ENCODE measurements at places on chromosomes 2 and 18. TPM values are rescaled to one million over a fixed set of nuclear protein-coding genes. Genes with fewer than 3 reads are reported as not detected.

GRCh38 chr18:24782566-24782965 is 322.1 kb downstream of the HRH4 start:
- no peaks in the 10 kb centered on the region for H3K36me3 ChIP-seq
- no peak for DNase-seq
- no peaks in the 10 kb centered on the region for H3K4me1 ChIP-seq

DNA sequence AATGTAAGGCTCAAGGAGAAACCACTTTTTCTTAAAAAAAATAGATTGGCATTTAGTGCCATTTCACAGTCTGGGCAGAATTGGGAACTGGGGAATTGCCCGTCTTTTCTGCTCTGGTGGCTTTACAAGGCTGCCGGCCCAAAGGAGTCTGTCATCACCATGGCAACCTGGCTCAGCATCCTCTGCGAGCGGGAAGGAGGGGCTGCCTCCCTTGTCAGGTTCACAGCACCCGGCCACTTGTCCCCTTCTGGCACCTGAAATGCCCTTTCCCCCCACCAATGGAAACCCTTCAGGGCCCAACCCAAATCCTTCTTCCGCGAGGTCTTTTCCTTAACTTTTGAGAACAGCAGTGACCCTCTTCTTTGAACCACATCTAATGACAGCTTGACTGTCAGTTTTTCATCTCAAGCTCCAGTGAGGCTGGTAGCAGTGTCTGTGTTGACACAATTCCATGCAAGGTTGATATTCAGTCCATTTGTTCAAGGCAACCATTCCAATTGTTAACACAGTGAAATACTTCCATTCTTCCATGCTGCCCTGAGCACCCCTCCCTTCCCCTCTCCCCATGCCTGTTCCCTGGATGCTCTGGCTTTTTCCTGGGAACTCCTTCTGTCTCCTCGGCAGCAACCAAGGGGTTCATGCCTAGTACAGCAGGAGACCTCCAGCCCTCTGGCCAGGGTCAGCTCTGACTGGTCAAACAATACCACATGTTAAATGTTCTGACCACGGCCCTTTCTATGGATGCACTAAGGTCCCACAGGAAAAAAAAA is 79.6 kb downstream of the DNER start:
- H3K27me3 ChIP-seq: no peaks in the 10 kb centered on the region
- no peak overlapping the region for H3K4me3 ChIP-seq
- H3K4me1 ChIP-seq: no peaks in the 10 kb centered on the region
- no peak for DNase-seq
- no peak overlapping the region for H3K27ac ChIP-seq
- H3K36me3 ChIP-seq: no peaks in the 10 kb centered on the region

- no peak overlapping the region for H3K4me3 ChIP-seq
- no peaks in the 10 kb centered on the region for H3K4me1 ChIP-seq
- no peak overlapping the region for H3K27ac ChIP-seq
- H3K36me3 ChIP-seq: no peaks in the 10 kb centered on the region
These were observed 186.4 kb upstream of the ZC3H15 start for GRCh38 chr2:186299610-186300009.

DNA sequence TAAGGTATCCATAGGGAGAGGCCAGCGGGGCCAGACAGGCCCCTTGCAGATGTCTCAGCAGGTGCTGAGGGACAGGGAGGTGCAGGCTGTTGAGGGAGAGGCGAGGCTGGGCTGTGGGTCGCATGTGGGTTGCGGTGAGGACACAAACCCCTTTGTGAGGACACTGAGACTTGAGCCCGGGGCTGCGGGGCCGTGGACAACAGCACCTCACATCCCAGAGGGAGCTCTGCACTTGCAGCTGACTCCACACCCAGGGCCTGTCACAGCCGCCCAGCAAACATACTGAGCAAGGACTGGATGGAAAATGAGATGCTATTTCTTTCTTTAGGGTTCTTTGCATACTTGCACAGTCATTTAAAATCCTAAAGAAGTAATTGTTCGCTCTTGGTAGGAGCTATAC is 95.3 kb upstream of the NFATC1 start:
- H3K4me1 ChIP-seq: no peaks in the 10 kb centered on the region
- no peaks in the 10 kb centered on the region for H3K27me3 ChIP-seq
- no peak overlapping the region for H3K4me3 ChIP-seq

Gene KIAA2012
- not detected for total RNA-seq

DNA sequence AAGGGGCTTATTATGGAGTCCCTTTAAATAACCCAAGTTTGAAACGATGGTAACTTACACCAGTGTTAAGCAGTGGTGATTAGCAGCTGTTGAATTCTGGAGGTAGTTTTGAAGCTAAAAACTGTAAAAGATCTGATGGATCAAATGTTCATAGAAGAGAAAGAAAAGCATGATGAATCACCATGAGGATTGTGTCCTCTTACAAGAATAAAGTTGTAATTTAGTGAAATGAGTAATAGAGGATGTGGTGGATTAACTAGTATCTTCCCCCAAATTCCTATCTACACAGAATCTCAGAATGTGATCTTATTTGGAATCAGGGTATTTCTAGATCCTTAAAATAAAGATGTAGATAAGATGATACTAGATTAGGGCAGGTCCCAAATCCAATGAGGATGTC is 1138.2 kb upstream of the TMEFF2 start:
- no peak for DNase-seq
- no peaks in the 10 kb centered on the region for H3K36me3 ChIP-seq
- no peaks in the 10 kb centered on the region for H3K27me3 ChIP-seq
- H3K4me3 ChIP-seq: no peak overlapping the region
- no peaks in the 10 kb centered on the region for H3K4me1 ChIP-seq

Gene SLC35F5
- 320 TPM for total RNA-seq

DNA sequence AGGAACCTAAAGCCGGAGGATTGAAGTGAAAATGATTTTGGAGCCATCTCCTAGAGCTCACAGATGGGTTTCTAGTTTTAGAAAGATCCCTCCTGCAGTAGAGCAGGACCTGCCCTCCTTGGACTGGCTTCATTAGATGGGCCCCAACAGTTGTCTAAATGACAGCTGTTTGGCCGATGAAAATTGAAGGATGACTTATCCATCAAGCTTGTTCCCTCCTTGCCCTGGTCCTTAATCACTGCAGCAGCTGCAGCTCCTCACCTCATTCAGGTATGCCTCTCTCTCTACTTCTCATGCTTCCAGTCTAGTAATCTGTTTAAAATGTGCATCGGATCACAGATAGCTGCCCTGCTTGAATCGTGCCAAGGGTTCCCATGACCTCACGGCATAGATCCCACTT is 677.6 kb downstream of the BCL11A start:
- no peak overlapping the region for H3K27ac ChIP-seq
- H3K4me1 ChIP-seq: no peaks in the 10 kb centered on the region
- H3K27me3 ChIP-seq: no peaks in the 10 kb centered on the region
- no peaks in the 10 kb centered on the region for H3K36me3 ChIP-seq
- no peak for DNase-seq
- H3K4me3 ChIP-seq: no peak overlapping the region

Gene SELENOI
- 25.3 TPM for total RNA-seq

DNA sequence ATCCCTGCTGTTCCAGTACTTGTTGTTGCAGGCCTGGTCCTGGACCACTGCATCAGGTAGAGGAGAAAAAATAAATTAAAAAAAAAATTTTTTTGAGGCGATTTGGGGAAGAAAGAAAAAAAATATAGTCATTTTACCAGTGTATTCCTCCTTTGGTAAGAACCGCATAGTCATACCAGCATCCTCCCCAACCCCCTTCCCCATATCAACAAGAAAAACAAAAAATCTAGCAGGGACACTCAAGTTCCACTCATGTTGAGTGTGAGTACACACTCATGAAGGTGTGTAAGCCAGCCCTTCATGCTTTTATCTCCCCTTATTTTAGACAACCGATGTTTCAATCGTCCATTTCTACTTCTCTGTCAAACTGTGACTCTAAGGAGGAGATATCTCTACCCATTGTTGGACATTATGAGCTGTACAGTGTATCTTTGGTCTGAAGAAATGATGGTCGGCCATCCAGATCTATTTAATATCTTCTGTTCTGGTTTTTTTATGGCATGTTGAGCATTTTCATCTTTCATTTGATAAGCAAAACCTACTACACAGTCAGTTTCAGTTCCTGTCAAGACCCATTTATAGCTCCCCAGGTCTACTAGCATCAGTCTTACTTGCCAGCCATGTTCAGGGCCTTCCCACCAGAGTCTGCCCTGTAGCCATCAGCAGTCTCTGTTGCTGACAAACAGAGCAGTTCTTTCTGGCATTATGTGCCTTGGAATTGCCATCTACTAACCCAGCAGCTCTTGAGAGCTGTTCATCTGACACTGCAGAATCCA is 20.0 kb downstream of the ELP2 start:
- no peak for DNase-seq
- no peaks in the 10 kb centered on the region for H3K27me3 ChIP-seq
- H3K36me3 ChIP-seq: peaks cover 29% of the 10 kb centered on the region
- H3K4me1 ChIP-seq: no peaks in the 10 kb centered on the region
- H3K27ac ChIP-seq: no peak overlapping the region

- H3K4me1 ChIP-seq: no peaks in the 10 kb centered on the region
- no peaks in the 10 kb centered on the region for H3K27me3 ChIP-seq
- no peak overlapping the region for H3K27ac ChIP-seq
These were observed 329.5 kb downstream of the PAX3 start for GRCh38 chr2:221969087-221969829.

DNA sequence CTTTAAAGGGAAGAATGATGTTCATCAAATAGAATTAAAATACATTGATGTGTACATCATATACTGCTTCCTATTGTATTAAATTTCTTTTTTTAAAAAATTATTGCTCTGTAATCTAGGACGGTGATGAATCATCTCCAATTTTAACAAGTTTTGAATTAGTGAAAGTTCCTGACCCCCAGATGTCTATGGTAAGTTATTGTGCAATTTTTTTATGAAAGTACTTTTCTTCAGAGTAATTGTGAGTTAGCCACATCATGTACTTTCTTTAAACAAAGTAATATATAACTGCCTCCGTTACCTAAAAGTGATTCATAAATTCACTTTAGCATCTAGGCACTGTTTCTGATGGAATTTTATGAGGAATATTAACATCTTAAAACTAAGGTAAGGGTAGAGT is 38.1 kb downstream of the PIK3C3 start:
- H3K4me3 ChIP-seq: no peak overlapping the region
- no peak overlapping the region for H3K27ac ChIP-seq
- no peaks in the 10 kb centered on the region for H3K4me1 ChIP-seq
- DNase-seq: no peak
- peaks cover 9% of the 10 kb centered on the region for H3K36me3 ChIP-seq

Gene ADGRF3
- total RNA-seq: 0.38 TPM

- no peaks in the 10 kb centered on the region for H3K36me3 ChIP-seq
- no peak for DNase-seq
- H3K27ac ChIP-seq: no peak overlapping the region
- no peaks in the 10 kb centered on the region for H3K27me3 ChIP-seq
These were observed 79.1 kb downstream of the INHBB start for GRCh38 chr2:120425014-120425413.

GRCh38 chr2:234802071-234802844 is 149.6 kb upstream of the SH3BP4 start:
- no peak overlapping the region for H3K4me3 ChIP-seq
- no peak for DNase-seq
- H3K36me3 ChIP-seq: no peaks in the 10 kb centered on the region

- no peaks in the 10 kb centered on the region for H3K27me3 ChIP-seq
- H3K36me3 ChIP-seq: no peaks in the 10 kb centered on the region
- H3K4me1 ChIP-seq: peaks cover 15% of the 10 kb centered on the region
- peak; percentile 96 for DNase-seq
- H3K27ac ChIP-seq: peak overlapping the region; percentile 62
These were observed 63.0 kb upstream of the STPG4 start for GRCh38 chr2:47218066-47218581.

DNA sequence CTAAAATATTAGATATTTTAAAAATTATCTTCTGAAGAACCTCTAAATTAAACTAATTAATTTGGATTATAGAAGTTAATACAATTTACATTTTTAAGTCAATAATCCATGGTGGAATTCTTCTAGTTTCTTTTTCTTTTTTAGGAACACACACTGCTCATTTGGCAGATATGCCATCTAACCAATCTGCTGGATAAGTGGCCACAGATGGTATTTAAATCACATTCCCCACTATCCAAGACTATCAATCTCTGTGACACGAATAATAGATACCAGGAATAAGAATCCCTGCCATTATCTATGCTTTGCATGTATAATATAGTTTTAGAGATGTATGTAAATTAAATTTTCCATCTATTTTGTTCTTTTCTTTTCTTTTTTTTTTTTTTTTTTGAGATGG is 58.5 kb downstream of the CABYR start:
- no peak overlapping the region for H3K4me3 ChIP-seq
- H3K36me3 ChIP-seq: no peaks in the 10 kb centered on the region
- no peaks in the 10 kb centered on the region for H3K4me1 ChIP-seq
- DNase-seq: no peak
- H3K27ac ChIP-seq: no peak overlapping the region
- no peaks in the 10 kb centered on the region for H3K27me3 ChIP-seq

Gene ADD2
- total RNA-seq: 3.4 TPM

DNA sequence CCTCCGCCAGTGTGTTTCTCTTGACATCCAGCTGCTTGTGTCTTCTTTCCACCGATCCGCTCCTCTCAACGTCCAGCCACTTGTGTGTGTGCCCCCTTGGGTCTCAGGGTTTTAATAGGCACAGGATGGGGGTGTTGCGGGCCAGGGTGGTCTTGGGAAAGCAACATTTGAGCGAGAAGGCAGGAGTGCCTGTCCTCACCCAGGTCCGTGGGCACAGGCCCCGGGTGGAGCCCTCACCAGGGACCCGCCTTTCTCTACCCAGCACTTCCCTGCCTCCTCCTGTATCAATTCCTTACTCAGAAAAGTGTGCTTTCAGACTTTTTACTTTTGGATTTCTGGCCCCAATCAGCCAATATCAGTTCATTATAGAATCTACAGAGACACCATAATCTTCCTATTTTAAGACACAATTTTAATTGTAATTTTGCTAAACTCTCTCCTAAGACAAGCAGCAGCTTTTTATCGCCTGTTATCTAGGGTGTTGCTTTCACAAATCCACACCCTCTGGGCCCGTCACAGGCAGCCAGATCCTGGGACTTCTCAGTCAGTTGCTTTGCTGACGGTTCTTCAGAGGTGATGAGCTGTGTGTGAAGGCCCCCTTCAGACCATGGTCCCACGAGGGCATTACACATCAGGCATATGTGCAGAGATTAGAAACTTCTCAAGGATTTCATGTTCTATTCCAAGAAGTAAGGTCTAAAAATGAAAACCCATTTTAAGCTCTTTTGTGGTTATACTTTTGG is 96.0 kb upstream of the FHL2 start:
- DNase-seq: no peak
- peaks cover 13% of the 10 kb centered on the region for H3K4me1 ChIP-seq
- H3K27me3 ChIP-seq: no peaks in the 10 kb centered on the region
- H3K36me3 ChIP-seq: no peaks in the 10 kb centered on the region

Data from thyroid gland (tissue), 4 donors.